ENCODE measurements at places on chromosomes 12 and 14. TPM values are rescaled to one million over a fixed set of nuclear protein-coding genes. Genes with fewer than 3 reads are reported as not detected.

Gene KCNJ8
- total RNA-seq, result not detected

DNA sequence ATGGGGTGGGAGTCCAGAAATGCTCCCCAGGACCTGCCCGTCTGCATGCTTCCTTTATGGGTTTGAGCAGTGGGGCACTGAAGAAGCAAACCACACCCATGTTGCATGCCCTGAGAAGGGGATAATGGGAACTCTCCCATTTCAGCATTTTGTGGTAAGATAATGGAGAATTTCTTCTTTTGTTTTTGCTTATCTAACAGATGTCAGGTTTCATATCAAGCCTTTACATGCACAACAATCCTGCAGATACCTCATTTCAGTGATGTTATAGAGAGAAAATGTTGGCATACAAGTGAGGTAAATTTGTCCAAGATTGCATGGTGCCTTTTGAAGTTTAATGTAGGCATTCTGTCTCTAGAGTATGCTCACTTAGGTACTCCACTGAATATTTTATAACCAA lies 177.0 kb downstream of the ALX1 start:
- no peak for DNase-seq

DNA sequence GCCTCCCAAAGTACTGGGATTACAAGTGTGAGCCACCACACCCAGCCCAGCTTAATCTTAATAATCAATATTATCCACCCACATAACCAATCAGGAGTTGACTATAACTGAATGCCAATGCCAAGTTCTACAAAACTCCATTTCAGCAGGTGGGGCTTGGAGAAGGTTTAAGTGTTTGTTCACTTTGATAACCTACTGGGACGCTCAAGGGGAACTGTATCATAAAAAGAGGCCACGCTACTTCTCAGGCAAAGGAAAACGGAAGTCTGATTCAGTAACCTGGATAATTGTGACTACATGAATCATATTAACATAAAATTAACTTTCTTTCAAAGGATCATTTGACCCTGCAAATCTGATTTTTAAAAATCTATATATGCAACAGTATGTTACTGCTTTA lies 179.2 kb downstream of the BCAT1 start:
- no peak for DNase-seq

DNA sequence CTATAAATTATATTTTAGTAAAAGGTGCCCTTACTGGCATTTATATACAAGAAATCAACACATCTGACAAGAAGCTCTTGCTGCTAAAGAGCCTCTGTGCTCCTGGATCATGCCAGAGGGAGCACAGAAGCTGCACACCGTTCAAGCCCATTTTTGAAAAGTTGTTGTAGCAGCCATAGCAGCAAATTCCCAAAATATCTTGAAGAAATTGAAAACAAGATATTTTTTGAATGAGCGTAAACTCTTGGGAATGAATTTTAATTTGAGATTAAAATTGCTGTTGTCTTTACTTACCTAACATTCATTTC lies 540 bp upstream of the CLEC2D start:
- no peak for DNase-seq

DNA sequence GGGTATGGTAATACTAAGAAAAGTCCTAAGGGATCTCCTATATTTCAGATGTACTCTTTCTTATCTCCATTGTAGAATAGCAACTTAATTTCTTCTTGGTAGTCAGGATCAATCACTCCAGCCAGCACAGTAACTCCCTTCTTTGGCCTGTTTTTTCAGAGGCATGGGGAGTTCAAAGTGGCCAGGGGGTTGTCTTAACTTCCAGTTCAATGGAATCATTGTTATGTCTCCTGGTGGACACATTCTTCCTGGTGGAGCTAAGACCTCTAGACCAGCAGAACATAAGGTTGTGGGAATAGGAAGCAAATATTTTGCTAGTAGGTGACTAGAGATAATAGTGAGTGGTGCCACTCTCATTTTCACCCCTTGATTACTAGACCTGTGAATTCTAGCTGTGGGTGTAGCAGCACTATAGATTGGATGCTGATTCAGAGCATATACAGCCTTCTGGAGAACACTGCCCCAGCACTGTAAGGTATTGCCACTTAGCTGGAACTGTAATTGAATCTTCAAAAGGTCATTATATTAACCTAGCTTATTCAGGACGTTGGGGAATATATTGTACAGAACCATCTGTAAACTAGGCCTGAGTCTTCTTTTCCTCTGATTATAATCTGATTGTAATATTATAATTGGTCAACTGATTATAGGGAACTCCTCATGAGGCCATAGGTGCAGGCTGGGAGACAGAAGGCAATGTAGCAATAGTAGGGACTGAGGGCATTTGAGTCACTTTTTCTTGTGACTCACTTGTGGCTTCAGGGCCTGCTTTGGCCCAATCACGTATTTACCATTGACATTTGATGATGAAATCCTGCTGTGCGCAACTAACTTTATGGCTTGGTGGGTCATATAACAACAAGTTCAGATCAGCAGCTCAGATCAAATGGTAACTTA lies 60.2 kb upstream of the ATP2B1 start:
- DNase-seq, result peak; percentile 66

- DNase-seq, result peak; percentile 60
Observed at GRCh38 chr12:13187399-13187798, 9.1 kb upstream of the EMP1 start.

- DNase-seq, result no peak
Observed at GRCh38 chr12:66676241-66676640, 2.6 kb downstream of the GRIP1 start.

Gene SERPINA3
- not detected for total RNA-seq

GRCh38 chr14:101964297-101965180 lies at the start of gene DYNC1H1:
Gene DYNC1H1, plus strand, starts transcription at chr14:101964573. Its CDS starts 119 bp downstream, at chr14:101964692.
- DNase-seq, result peak; percentile 83

GRCh38 chr14:56064513-56064912 lies 53.7 kb upstream of the PELI2 start:
- DNase-seq, result no peak

DNA sequence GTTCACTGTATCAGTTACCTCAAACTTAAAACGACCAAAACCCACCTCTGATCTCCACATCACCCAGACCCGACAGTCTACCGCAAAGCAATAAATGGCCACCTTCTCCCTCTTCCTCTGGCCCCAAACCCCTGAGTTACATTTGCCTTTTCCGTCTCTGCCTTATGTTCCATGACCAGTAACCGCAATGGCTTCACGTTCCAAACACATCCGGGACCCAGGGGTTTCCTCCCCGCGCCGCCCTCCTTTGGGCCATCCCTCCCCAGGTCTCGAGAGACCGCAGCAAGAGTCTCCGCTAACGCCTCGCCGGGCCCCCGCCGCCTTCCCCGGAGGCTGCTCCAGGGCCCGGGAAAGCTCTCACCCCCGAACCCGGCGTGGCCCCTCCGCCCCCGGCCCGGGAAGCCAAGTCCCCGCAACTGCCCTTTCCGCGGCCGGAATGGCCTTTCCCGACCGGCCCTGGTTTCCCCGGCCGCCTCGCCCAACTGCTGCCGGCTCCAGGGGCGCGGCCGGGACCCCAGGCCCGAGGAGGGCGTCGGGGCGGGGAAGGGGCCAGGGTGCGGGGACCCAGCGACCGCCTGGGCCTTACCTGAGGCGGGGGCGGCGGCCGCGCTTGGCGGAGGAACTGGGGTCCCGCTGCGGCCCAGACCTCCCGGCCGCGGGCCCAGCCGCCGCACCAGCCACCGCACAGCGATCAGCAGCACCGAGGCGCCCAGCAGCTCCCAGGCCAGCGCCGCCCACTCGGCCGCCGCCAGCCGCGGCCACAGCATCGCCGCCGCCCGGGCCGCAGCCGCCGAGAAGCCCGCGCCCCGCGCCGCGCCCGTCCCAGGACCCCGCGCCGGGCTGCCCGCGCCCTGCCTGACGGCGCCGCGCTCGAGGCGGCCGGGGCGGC lies at the start of gene ANKLE2:
ANKLE2 (minus strand) TSS at position 801 of the 889 bp plus-strand sequence; CDS start at position 767, 34 bp downstream.
- DNase-seq, result no peak

DNA sequence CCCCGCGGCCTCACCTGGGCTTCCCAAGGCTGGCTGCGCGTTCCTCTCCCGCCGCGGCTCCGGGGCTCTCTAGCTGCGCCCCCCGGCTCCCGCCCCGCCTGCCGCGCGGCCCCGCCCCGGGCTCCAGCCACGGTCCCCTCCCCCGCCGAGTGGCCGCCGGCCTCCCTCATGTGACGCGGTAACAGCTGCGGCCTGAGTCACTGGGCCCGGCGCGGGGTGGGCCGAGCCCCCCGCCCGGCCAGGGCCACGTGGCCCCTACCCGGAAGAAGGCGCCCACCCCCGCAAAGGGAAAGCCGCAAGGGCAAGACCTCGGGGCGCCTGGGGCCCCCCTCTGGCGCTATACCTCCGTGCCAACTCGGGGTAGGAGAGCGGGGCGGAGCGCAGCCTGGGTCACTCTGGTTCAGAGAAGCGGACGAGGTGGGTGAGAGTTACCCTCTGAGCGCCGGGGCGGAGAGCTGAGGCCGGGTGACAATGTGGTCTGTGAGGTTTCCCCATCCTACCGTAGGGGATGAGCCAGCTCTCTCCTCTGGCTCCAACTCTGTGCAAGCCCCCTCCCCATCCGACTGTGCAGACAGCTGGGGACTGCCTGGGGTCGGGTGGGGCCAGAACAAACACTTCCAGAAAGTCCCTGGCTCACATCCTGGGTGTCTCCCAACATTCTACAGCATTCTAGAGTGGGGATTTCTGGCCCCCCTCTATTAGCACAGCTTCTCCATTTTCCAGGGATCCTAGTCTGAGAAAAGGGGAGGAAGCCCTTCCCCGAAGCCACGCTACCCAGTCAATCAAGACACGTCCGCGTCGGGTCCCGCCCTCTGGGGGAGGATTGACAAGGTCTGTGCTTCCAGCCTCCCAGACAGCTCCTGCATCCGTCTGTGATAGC lies at the start of gene CD63:
CD63 (minus strand) TSS at position 71 of the 880 bp plus-strand sequence. CDS start 668 bp downstream, outside the sequence.
- DNase-seq, result peak; percentile 80

- DNase-seq, result no peak
Observed at GRCh38 chr12:77591959-77592743, 238.5 kb upstream of the NAV3 start.

DNA sequence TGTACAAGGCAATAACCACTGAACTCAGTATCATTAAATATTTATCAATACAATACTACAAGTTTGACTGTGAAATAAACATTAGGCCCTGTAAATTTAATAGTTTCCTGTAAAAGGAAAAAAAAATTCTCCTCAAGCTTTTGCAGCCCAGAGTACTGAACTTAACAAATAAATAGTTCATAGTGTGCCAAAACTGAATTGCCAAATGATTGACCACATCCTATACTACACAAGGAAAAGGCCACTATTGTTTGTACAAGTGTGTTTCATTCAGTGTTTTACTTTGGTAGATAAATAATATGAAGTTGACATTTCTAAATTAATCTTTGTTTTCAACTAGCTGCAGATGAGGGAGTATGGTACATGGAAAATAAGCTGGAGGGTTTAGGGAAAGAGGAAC lies 379.6 kb downstream of the FLRT2 start:
- DNase-seq, result no peak

Gene MMP17
- 3.3 TPM for total RNA-seq

- no peak for DNase-seq
Observed at GRCh38 chr12:64701283-64701682, 57.9 kb downstream of the GNS start.

Gene SCNN1A
- total RNA-seq, result 460 TPM

Gene RBP5
- 1.3 TPM for total RNA-seq

GRCh38 chr12:47530050-47530449 lies 175.8 kb downstream of the RPAP3 start:
- DNase-seq, result no peak

DNA sequence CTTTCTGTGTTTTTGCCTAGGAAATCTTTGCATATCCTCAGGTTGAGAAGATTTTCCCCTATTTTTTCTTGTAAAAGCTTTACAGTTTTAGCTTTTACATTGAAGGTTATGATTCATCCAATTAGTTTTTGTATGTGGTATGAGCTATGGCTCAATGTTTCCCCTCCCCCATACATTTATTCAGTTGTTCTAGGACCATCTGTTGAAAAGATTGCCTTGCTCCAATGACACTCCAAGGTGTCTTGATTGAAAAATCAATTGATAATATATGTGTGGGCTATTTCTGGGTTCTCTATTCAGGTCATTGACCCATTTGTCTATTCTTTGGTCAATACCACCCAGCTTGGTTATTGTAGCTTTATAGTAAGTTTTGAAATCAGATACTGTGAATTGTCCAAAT lies 42.6 kb downstream of the LRTM2 start:
- DNase-seq, result no peak

DNA sequence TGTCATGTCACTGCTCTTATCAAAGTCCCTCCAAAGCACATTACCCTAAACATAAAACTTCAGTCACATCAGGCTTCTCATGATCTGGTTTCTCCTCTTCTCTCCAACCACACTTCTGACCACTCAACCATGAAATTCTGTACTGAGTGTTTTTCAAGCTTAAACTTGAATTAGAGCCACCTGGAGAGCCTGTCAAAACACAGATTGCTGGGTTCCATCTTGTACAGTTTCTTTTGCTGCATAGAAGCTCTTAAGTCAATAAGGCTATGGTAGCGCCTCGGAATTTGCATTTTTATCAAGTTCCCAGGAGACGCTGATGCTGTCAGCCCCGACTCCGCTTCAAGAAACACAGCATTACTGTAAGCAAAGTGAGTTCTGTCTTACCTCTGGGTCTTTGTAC lies 16.4 kb upstream of the SRRM4 start:
- DNase-seq, result no peak

Gene VRTN
- total RNA-seq, result not detected

- DNase-seq, result no peak
Observed at GRCh38 chr14:99981806-99982205, 83.4 kb upstream of the EVL start.

GRCh38 chr14:36955376-36955775 lies 217.0 kb downstream of the SLC25A21 start:
- DNase-seq, result no peak

Gene TAS2R13
- total RNA-seq, result 2.6 TPM

Gene KRT1
- total RNA-seq, result not detected

GRCh38 chr12:104626069-104626837 lies 169.5 kb downstream of the CHST11 start:
- DNase-seq, result no peak

DNA sequence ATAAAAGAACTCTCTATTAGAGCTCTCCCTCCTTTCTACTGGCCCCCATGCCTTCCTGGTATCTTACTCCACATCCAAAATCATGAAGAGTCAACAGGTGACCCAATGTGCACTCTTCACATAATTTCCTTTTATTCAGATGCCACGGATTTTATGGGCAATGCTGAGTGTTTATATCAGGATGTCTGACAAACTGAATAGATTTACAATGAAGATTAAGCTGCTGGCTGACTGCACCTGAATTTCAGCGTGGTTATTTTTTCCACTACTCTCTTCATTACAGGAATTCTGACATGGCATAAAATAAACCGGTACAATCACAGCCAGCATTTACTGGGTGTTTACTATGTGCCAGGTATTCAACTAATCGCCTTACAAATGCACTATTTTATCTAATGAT lies 29.4 kb upstream of the CERS5 start:
- DNase-seq, result no peak

Gene EXD2
- total RNA-seq, result 25.5 TPM

Gene PRICKLE1
- total RNA-seq, result 7.0 TPM

GRCh38 chr12:112314981-112315380 lies 67.2 kb downstream of the HECTD4 start:
- DNase-seq, result no peak

Gene RERG
- 1.4 TPM for total RNA-seq
